ENCODE measurements at places on chromosomes 5 and 9.

GRCh38 chr9:28999057-28999456 is 1425.8 kb upstream of the C9orf72 start:
- no peak for DNase-seq

GRCh38 chr9:26811106-26811505 is 81.5 kb downstream of the CAAP1 start:
- no peak for DNase-seq

DNA sequence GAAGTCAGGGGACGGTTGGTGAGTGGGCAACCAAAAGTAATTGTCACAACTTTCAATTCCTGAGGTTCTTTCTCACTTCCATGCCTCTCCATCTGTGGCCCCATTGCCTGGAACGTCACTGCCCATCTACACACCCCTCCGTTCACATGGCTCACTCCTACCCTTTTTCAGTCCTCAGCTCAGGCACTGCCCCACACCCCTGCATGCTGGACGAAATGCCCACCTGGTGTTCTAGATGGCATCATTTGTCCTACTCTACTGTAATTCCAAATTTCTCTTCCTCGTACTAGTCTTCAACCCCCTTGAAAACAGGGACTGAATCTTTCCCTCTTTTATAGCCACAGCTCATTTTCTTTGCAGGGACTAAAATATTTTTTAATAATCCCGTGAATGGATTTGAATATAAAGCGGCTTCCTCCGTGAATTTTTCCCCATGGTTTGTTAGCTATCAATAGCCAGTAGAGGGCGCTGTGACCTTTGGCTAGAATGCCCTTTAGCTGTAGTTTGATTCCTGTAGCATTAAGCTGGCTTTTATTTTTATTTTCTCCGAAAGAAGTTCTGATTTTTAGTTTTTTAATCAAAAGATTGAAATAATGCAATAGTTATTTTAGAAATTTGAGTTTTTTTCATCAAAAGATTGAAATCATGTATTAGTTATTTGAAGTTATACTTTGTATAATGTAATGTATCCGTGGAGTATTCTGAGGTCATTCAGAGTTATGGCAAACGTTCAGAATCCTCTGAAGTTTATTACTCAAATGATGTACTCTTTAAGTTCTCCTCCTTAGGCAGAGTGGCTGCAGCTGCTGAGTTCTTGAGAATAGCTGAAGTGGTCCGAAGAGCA is 232.1 kb downstream of the SH3GL2 start:
- no peak for DNase-seq

GRCh38 chr9:137167747-137168572 is 1.9 kb downstream of the LRRC26 start:
- no peak for DNase-seq

- DNase-seq: no peak
Measured at GRCh38 chr9:112905084-112905483, 14.4 kb upstream of the SLC46A2 start.

DNA sequence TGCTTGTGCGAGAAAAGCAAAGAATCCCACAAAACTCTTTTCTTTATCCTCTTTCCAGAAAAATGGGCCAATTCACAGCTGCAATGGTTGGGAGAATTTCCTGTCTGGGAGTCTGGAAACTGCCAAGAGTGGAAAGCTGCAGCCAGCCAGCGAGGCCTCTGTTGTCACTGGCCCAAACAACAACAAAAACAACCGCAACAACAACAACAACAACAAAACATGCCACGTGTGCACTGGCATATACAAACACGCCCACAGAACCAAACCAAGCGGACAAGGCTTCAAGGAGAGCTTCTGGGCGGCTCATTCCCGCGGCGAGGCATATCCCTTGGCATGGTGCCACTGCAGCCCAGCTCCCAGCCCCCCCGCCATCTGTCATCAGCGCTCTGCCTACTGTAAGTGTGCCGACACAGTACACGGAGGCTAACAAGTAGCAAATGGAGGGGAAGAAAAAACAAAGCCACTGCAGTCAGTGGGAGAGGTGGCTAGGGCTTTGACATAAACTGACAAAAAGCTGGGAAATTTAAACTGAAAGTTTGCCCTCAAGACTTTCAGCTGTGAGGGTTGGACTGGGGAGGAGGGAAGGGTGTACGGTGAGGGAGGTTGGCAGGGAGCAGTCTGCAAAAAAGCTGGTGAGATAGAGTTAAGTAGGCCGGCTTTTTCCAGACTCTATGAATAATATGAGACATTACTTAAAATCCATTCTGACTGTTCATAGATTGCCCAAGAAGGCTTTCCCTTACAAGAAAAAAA is 165.0 kb upstream of the ZNF462 start:
- DNase-seq: no peak

- DNase-seq: no peak
Measured at GRCh38 chr5:31172881-31173280, 20.6 kb upstream of the CDH6 start.

DNA sequence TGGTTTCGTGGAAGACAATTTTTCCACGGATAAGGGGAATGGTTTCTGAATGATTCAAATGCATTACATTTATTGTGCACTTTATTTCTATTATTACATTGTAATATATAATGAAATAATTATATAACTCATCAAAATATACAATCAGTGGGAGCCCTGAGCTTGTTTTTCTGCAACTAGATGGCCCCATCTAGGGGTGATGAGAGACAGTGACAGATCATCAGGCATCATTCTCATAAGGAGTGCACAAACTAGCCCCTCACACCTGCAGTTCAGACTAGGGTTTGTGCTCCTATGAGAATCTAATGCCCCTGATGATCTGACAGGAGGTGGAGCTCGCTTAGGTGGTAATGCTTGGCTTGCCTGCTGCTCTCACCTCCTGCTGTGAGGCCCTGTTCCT is 6.4 kb downstream of the ISCA1 start:
- no peak for DNase-seq

Measured in esophagus muscularis mucosa (tissue), 4 donors.